ENCODE measurements at places on chromosomes 2 and 18. TPM values are rescaled to one million over a fixed set of nuclear protein-coding genes. Genes with fewer than 3 reads are reported as not detected.

PROC gene
- 0.13 TPM for total RNA-seq

DNA sequence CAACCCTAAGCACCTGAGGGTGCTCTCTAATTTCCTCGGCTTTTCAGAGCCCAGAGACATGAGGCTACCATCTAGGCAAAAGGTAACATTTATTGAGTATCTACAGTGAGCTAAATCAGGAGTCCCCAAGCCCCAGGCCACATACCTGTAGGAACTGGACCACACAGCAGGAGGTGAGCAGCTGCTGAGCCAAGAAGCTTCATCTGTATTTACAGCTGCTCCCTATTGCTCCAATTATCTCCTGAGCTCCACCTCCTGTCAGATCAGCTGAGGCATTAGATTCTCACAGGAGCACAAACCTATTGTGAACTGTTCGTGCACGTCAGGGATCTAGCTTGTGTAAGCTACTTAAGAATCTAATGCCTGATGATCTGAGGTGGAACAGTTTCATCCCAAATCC lies 70.2 kb downstream of the RND3 start:
- no peaks in the 10 kb centered on the region for H3K4me1 ChIP-seq
- no peaks in the 10 kb centered on the region for H3K36me3 ChIP-seq
- no peak overlapping the region for H3K27ac ChIP-seq

DNA sequence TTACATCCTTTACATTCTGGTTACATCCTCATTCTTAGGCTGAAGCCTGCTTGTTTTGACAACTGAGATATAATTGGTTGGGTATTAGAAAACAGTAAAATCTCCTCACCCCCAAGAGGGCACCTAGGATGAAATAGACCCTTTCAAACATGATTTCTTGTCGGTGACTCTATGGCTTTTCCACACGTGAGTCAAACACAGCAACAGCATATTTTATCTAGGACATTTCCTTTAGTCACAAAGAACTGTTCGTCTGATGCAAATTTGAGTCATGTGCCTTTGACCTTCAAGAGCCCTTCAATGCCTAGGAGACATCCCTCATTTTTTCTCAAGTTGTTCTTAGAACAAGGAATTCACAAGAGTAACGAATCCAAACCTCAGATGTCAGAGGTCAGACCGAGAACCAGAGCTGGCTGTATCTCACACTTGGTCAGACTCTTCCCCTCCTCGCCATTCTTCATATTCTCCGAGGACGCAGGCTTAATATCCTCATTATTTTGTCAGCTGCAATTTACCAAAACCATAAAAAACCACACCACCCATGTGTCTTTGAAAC lies 60.5 kb upstream of the ALKAL2 start:
- H3K4me1 ChIP-seq: no peaks in the 10 kb centered on the region
- H3K27ac ChIP-seq: no peak overlapping the region
- no peak for DNase-seq
- peaks cover 5% of the 10 kb centered on the region for H3K27me3 ChIP-seq

DNA sequence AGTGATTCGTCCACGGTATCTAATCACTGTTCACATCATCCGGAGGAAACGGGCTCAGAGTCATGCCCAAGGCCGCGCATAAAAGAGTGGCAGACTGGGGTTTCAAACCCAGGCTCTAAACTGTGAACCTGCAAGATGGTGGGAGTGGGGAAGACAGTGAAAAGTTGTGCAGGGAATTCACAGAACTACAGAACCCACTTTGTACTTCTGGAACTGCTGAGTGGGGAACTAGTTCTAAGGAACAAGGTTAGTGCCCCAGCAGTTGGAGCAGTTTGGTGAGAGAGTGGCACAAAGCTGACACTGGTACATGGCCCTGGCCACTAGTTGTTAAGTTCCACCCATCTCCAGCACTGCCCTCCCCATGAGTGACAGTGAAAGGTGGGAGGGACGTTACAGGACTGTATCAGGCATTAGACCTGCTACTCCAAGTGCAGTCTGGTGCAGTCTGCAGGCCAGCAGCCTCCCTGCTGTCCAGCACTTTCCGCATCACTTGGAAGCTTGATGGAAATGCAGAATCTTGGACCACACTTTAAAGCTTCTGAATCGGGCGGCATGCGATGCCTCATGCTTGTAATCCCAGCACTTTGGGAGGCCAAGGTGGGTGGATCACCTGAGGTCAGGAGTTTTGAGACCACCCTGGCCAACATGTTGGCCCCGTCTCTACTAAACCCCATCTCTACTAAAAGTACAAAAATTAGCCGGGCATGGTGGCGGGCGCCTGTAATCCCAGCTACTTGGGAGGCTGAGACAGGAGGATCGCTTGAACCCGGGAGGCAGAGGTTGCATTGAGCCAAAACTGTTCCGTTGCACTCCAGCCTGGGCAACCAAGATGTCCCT lies 47.3 kb downstream of the C2orf42 start:
- no peaks in the 10 kb centered on the region for H3K36me3 ChIP-seq
- H3K27ac ChIP-seq: peak overlapping the region; percentile 99
- H3K4me3 ChIP-seq: peak overlapping the region; percentile 65
- no peaks in the 10 kb centered on the region for H3K27me3 ChIP-seq
- DNase-seq: peak; percentile 51

DNA sequence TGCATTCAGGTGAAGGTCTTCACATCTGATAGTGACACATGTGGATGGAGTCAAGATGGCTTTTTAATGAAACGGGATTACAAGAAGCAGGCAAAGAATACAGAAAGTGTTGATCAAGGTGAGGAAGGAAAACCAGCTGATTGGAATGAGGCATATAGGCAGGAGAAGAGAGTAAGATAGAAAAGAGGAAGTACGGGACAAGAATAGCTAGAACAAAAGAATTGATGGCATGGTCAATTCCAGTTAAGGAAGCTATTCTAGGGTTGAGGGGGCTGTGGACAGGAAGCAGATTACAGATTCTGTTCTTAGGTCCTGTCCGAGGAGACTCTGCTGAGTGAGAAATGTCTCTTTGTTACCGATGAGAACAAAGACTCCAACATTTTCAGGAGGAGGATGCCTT lies 13.2 kb upstream of the NCK2 start:
- no peak overlapping the region for H3K4me3 ChIP-seq
- H3K36me3 ChIP-seq: no peaks in the 10 kb centered on the region
- no peaks in the 10 kb centered on the region for H3K27me3 ChIP-seq
